ENCODE measurements at places on chromosomes 7 and 10.

DNA sequence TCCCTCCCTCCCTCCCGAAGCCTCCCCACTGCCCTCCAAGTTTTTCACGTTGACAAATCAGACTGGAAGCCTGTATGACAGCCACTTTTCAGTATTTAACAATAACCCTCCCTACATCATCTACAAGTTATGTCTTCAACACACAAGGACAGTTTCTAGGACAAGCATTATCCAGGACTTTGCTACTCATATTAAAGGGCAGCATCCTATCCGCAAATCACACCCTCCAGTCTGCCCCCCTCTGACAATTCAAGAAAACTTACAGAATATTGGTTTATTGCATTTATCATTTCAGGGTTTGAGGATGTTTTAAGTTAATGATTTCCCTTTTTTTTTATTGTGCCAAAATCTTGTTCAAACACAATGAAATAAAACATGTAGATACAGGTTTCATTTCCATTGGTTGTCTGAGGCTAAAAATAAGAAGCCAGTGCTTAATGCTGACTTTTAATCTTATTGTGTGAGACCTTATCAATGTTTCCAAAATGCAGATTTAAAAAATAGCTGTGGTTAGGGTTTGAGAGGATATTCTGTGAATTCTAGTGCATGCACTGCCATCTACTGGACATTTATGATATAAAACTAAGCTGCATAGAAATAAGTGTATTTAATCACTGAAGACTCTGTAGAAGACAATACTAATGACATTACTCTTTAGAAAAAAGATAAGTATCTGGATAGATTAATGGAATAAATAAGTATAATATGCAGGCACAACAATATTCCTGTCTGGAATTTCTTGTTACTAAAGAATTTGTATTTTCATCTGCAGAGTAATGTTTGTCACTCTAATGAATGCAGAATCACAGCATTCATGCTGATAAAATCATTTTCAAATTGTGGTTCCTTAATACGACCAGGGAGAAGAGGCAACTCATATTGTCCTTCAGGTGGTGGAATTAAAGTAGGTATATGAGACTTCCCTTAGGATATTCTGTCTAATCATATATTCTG lies 64.1 kb downstream of the CAV1 start:
- DNase-seq, result peak; percentile 20

DNA sequence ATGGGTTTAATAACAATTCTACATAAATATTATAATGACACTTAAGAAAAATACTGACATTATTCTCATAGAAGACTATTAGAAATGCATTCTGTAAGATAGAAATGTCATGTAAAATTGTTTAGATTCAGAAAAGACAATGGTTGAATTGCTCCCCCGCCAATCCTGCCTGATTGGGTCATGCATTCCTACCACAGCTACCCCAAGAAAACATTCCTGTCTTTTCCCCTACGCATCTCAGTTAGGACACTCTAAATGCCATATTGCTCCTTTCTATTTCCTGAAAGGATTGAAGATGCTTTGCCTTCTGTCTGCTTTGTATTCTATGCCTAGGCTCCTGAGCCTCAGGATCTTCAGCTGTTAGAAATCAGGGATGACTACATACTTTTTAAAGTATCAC lies 109.4 kb downstream of the DGKB start:
- no peak for DNase-seq

GRCh38 chr7:151157645-151158329 lies 9.7 kb downstream of the GBX1 start:
- DNase-seq, result no peak

DNA sequence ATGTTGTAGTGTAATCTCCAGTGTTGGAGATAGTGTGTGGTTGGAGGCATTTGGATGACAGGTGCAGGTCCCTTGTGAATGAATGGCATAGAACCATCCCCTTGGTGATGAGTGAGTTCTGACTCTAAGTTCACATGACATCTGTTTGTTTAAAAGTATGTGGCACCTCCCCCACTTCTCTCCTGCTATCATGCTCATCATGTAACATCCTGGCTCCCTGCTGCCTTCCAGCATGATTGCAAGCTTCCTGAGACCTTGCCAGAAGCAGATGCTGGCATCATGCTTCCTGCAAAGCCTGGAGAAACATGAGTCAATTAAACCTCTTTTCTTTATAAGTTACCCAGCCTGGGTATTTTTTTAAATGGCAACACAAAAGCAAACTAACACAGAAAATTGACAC lies 499.0 kb upstream of the SEMA3D start:
- DNase-seq, result no peak

GRCh38 chr10:48496105-48496830 lies 108.6 kb downstream of the ARHGAP22 start:
- no peak for DNase-seq

DNA sequence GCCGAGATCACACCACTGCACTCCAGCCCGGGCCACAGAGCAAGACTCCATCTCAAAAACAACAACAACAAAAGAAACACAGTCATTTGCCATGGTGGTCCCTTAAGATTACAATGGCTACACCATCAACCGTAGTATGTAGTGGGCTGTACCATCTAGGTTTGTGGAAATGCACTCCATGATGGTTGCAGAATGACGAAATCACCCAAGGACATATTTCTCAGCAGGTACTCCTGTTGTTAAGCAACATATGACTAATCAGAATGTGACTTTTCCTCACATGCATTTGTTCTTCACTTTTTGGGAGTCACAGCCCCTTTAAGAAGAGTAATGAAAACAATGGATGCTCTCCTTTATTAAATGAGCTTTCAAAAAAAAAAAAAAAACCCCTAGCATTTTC lies 11.0 kb downstream of the SVIL start:
- DNase-seq, result no peak

- no peak for DNase-seq
Observed at GRCh38 chr10:48926764-48927540, 12.7 kb downstream of the LRRC18 start.

All from NCI-H1105 (cell line).